G401 (cell line): ENCODE measurements at places on chromosomes 2 and 18. TPM values are rescaled to one million over a fixed set of nuclear protein-coding genes. Genes with fewer than 3 reads are reported as not detected.

Gene RAB17
- not detected in 2 replicates for total RNA-seq

Gene EEF1B2
- total RNA-seq, result 477 and 547 TPM in 2 replicates

Gene RUFY4
- total RNA-seq, result not detected in 2 replicates

Gene ANKRD53
- total RNA-seq, result 0.54 TPM in 1 of 2 replicates, not detected in the other

Gene BOLA3
- total RNA-seq, result 121 and 145 TPM in 2 replicates

Gene HOXD3
- total RNA-seq, result 1.8 and 6.5 TPM in 2 replicates

Gene CYRIA
- total RNA-seq, result not detected in 2 replicates

Gene GNLY
- not detected in 2 replicates for total RNA-seq

Gene SYT4
- not detected in 2 replicates for total RNA-seq

Gene TRIM54
- not detected in 2 replicates for total RNA-seq

Gene LDLRAD4
- total RNA-seq, result 0.06 TPM in 1 of 2 replicates, not detected in the other

Gene NAB1
- 2.1 and 3.3 TPM in 2 replicates for total RNA-seq

Gene CCDC121
- 2.9 and 4.2 TPM in 2 replicates for total RNA-seq

Gene UGT1A3
- not detected in 2 replicates for total RNA-seq

Gene ID2
- total RNA-seq, result 293 and 327 TPM in 2 replicates

Gene IL36G
- not detected in 2 replicates for total RNA-seq
